ENCODE measurements at places on chromosomes 4 and X.

- DNase-seq: no peak
Measured at GRCh38 chr4:150743564-150744342, 161.8 kb downstream of the MAB21L2 start.

DNA sequence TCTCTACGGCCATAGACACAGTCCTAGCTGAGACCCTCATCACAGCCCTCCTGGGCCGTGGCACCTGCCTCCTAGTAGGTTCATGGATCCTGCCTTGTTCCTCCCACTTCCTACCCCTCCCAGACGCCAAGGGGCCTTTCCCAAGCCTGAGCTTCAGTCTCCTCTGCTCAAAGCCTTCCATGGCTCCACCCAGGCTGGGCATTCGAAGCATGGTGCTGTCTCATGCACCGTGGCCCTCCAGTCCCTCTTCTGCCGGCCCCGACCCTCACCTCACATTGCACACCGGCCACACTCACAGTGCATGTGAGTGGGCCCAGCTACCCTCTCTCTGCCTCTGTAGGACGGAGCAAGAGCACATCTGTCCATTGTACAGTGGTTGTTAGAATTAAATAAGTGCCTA is 21.7 kb upstream of the KIAA0232 start:
- no peak for DNase-seq

- DNase-seq: no peak
Measured at GRCh38 chr4:161555689-161556660, 607.8 kb downstream of the FSTL5 start.

DNA sequence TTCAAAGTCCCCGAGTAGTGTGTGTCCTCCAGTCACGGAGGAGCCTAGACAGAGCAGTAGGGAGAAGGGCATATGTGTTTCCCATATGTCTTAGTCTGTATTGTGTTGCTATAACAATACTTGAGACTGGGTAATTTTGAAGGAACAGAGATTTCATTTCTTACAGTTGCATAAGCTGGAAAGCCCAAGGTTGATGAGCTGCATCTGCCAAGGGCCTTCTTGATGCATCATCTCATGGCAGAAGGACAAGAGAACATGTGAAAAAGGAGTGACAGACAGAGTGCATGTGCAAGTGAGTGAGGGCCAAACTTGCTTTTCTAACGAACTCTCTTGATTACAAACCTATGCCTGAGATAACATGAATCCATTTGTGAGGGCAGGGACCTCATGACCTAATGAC is 243.4 kb downstream of the ARHGAP10 start:
- no peak for DNase-seq

- DNase-seq: no peak
Measured at GRCh38 chr4:153877898-153878297, 89.0 kb upstream of the SFRP2 start.

DNA sequence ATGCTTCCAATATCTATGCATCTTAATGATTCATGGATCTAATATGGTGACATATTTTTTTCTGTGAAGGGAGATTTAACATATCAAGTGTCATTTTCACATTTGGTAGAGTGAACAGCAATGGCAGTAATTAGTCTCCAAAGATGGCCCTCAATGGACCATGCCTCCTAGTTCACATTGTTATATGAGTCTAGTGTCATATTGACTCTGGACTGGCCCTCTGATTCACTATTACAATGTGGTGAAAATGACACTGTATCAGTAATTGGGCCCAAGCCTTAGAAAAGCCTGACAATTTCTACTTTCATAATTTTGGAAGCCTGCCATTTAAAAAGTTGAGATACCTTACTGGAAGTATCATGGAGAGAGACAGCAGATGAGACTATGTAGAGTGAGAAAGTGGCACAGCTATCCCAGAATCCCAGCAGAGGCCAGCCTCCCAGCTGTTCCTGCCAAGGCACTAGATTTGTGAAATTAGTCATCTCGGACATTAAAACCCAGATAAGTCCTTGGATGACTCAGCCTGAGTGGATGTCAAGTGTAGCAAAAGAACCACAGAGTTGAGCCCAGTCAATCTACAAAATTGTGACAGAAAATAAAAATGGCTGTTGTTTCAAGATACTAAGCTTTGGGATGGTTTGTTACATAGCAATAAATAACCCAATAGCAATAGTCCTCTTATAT is 68.4 kb downstream of the ARHGEF38 start:
- no peak for DNase-seq

DNA sequence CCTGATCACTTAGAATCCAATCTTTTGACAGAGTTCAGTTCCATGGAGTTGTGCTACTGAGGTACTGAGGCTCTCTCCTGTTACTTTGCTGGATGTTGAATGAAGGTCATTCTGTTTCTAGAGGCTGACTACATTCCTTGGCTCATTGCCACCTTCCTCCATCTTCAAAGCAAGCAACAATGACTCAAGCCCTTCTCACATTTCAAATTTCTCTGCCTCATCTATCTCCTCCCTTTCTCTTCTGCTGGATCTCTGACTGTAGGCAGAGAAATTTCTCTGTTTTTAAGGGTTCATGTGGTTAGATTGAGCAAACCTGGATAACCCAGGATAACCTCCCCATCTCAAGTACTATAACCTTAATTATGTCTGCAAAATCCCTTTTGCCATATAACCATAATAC is 775.4 kb downstream of the STPG2 start:
- DNase-seq: no peak

DNA sequence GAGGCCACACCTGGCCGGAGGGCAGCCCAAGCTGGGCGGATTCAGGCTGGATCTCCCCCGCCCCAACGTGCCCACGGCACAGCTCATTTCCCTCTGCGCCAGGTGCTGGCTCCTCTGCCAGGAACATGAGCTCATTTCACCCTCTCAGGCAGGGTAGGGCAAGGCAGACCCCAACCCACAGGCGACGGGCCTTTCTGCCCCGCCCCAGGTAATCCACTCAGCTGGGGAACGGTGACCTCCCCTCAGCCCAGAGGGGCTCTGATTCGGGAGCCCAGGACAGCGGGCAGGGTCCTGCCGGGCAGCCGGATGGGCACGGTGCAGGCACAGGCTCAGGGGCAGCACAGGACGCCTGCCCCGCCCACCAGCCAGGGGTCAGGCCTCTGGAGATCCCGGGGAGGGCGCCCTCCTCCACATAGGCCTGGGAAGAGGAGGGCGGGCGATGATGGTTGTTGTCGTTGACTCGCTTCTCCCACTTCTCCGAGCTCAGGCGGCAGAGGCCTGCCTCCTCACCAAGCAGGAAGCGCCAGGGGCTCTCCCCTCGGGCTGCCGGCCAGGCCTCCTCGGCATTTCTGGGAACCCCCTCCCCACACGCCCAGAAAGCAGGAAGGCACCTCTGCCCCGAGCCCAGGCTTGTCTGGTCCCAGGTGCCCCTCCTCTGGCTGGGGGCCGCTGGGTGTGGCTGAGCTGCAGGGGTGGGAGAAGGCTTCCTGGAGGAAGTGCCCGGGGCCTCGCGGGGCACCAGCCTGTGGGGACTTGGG is 31.1 kb downstream of the TACC3 start:
- DNase-seq: no peak

DNA sequence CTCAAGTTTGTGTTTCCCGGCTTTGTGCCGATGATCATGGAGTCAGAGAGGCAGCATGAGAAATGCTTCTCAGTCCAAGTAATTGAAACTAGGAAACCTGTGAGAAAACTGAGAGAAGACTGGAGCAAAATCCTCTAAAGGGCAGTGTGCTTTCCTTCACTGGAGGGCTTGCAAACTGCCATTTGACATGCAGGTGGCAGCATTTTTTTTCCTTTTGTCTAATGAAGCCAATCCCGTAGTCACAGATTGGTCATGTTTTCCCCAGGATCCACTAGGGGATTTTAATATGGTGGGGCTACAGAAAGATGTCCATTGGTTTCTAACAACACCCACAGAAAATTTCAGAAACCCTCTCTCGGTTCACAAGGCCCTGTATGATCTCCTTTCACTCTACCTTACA is 117.4 kb upstream of the NUDT10 start:
- DNase-seq: no peak

GRCh38 chr4:19324184-19324583 is 927.5 kb upstream of the SLIT2 start:
- no peak for DNase-seq

- no peak for DNase-seq
Measured at GRCh38 chr4:14059006-14059405, 431.5 kb upstream of the BOD1L1 start.

- DNase-seq: no peak
Measured at GRCh38 chrX:55201930-55202579, 18.1 kb upstream of the PAGE5 start.

DNA sequence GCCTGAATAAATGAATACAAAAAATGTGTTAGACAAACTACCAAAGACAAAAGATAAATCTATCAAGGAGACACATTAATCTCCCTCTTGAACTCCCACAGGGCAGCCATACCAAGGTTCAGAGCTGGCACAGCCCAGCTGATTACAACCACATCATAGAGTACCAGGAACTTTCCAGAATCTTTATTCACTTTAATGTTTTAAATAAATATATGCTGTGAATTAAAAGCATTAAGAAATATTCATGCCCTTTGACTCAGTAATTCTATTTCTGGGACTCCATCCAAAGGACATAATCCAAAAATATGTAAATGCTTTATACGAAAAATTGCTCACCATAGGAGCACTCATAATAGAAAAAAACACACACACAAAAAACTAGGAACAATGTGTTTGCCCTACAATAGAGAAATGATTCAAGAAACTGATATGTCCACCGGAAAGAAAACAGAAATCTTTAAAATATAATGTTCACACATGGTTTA is 126.0 kb downstream of the LDB2 start:
- no peak for DNase-seq

- DNase-seq: no peak
Measured at GRCh38 chr4:89579771-89580170, 257.2 kb downstream of the SNCA start.

DNA sequence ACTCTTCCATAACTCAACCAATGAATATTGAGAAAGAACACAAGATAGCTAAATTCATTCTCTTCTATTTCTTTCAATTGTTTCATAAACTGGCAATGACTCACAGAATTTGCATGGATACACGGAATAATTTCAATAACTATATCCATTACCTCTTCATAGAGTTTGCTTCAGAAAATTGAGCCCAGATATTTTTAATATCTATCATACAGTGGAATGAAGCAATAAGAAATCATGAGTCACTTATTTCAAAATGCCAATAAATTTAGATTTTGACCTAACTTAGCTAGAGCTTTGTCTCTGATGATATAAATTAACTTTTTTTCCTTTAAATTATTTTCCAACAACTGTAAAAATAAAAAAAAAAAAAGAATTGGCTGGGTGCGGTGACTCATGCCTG is 22.2 kb upstream of the MANBA start:
- no peak for DNase-seq

GRCh38 chrX:103817502-103817901 is 14.6 kb downstream of the RAB9B start:
- peak; percentile 70 for DNase-seq

DNA sequence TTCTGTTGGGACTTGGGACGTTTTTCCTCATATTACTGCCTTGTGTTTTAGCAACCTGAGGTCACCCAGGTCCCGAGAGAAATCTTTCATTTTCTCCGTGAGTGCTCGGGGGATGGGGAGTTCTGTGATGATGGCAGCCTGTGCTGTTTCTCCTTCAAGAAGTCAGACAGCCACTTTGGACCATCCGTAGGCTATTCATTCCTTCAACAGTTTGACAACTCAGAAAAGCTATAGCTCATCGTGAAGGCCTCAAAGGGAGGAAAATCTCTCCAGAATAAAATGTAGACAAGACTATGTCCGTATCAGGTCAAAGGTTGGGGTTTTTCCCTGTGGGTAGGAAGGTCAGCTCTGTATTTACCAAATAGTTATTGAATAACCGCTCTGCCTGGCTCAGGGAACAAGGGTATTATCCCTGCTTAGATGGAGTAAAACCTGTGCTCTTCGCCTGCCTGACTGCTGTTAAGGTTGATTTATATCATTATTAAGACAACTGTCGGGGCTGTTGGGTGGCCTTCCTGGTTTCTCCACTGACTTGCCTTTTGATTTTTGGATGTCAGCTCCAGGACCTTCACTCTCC is 36.6 kb downstream of the FAM114A1 start:
- no peak for DNase-seq

DNA sequence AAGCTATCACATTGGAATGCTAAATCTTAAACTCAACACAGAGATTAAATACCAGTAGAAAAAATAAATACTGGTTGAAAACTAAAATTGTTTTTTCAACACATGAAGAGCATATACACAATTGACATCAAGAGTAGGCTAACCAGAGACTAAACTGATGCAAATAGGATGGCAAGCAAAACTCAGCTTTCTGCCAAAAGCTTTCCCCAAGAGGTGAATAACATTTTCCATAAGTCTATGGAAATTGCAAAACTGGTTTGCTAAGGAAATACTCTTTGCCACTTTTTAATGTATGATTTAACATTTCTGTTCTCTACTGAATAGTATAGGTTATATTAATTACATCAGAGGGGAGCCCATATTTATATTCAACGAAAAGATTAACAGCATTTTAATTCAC is 23.8 kb downstream of the IQCM start:
- DNase-seq: no peak
